ENCODE measurements at places on chromosomes 16 and 17. TPM values are rescaled to one million over a fixed set of nuclear protein-coding genes. Genes with fewer than 3 reads are reported as not detected.

GRCh38 chr16:11742093-11742535 lies 543 bp downstream of the TXNDC11 start:
- DNase-seq: no peak
- H3K27me3 ChIP-seq: no peaks in the 10 kb centered on the region
- H3K4me3 ChIP-seq: peak overlapping the region; percentile 97
- H3K36me3 ChIP-seq: peaks cover 5% of the 10 kb centered on the region
- peaks cover 56% of the 10 kb centered on the region for H3K4me1 ChIP-seq

- no peaks in the 10 kb centered on the region for H3K36me3 ChIP-seq
- H3K27me3 ChIP-seq: no peaks in the 10 kb centered on the region
- H3K4me3 ChIP-seq: no peak overlapping the region
- no peaks in the 10 kb centered on the region for H3K4me1 ChIP-seq
Measured at GRCh38 chr16:24471561-24472350, 67.6 kb upstream of the RBBP6 start.

DNA sequence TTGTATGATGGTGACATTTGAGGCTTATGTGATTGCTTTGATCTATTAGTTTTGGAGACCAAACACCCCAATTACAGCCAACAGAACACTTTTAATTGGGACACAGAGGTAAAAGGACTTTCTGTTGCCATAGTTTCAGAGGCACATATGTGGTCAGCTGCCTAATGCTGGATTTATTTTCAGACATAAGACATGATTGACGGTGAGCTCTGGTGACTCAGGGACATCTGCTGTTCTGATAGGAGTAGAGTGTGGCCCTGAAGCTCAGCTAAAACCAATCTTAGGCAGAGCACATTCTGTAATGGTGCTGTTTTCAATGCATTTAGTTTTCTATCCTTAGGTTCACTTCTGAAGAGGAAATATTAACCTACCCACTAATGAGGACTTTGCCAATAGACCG lies 247.1 kb downstream of the UTP18 start:
- no peaks in the 10 kb centered on the region for H3K27me3 ChIP-seq
- H3K4me1 ChIP-seq: no peaks in the 10 kb centered on the region
- H3K27ac ChIP-seq: no peak overlapping the region
- no peak overlapping the region for H3K4me3 ChIP-seq
- H3K36me3 ChIP-seq: no peaks in the 10 kb centered on the region

- H3K27me3 ChIP-seq: no peaks in the 10 kb centered on the region
- DNase-seq: no peak
- no peaks in the 10 kb centered on the region for H3K36me3 ChIP-seq
- H3K4me3 ChIP-seq: no peak overlapping the region
- no peak overlapping the region for H3K27ac ChIP-seq
Measured at GRCh38 chr16:35185366-35186044, 1726.1 kb downstream of the TP53TG3F start.

DNA sequence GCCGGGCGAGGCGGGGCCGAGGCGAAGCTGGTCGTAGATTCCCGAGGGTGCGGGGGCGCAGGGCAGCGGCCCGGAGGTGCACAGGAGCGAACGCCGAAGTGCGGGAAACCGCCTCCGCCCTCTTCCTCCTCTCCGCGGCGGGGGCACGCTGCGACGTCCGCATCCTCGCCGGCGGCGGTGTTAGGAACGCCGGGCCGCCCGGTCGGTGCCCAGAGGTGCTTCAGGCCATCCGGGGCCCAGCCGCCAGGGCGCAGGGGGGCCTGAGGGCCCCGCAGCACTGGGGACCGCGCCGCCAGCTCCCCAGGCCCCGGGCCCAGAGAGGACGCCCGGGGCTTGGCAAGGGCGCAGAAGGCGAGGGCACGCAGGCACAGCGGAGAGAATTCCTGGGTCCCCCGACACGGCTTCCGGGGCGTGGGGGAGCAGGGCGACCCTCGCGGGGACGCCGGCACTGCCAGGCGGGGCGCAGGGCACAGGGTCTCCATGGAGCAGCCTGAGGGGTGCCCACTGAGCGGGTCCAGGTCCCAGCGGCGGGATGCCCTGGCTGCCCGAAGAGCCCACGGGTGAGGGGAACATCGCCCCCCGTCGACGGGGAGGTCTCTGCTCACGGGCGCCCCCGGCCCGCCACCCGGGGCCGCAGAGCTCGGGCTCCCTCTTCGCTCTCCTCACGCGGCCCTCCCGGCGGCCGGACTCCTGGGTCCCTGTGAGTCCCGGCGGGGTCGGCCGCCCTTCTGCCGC lies 576 bp downstream of the EPOP start:
- no peaks in the 10 kb centered on the region for H3K36me3 ChIP-seq
- peaks cover 44% of the 10 kb centered on the region for H3K4me1 ChIP-seq
- H3K27ac ChIP-seq: no peak overlapping the region
- H3K4me3 ChIP-seq: peak overlapping the region; percentile 64

DNA sequence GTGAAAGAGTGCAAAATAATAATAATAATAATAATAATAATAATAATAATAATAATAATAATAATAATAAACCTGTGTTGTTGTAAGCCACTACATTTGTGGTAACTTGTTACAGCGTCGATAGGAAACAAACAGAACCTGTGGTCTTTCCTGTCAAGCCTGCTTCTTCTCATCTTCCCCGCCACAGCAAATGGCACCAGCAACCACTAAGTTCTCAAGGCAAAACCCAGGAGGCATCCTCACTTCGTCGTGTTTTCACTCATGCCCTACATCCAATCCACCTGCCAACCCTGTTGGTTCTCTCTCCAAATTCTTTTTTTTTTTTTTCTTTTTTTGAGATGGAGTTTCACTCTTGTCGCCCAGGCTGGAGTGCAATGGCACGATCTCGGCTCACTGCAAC lies 34.2 kb downstream of the ITGAE start:
- no peak overlapping the region for H3K27ac ChIP-seq
- H3K36me3 ChIP-seq: no peaks in the 10 kb centered on the region
- H3K4me1 ChIP-seq: no peaks in the 10 kb centered on the region
- no peak for DNase-seq
- H3K27me3 ChIP-seq: no peaks in the 10 kb centered on the region

DNA sequence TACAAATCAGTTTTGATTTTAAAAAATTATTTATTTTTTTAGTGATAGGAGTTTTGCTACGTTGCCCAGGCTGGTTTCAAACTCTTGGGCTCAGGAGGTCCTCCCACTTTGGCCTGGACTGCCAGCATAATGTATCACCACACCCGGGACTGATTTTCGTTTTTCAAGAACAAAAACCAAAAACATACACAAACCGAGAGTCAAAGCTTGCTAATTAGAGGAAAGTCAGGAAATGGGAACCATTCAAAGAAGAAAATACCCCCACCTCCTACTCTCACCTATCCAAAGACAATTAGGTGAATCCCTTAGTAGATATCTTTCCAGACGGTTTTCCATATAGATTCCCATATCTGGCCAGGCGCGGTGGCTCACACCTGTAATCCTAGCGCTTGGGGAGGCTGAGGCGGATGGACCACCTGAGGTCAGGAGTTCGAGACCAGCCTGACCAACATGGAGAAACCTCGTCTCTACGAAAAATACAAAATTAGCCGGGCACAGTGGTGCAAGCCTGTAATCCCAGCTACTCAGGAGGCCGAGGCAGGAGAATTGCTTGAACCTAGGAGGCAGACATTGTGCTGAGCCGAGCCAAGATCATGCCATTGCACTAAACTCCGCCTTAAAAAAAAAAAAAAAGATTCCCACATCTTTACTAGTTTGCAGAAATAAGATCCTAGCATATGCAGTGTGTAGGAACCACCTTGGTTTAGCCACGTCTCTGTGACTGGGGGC lies 883 bp upstream of the SPN start:
- peak overlapping the region; percentile 65 for H3K27ac ChIP-seq
- no peak for DNase-seq
- peak overlapping the region; percentile 41 for H3K4me3 ChIP-seq
- peaks cover 17% of the 10 kb centered on the region for H3K27me3 ChIP-seq

DNA sequence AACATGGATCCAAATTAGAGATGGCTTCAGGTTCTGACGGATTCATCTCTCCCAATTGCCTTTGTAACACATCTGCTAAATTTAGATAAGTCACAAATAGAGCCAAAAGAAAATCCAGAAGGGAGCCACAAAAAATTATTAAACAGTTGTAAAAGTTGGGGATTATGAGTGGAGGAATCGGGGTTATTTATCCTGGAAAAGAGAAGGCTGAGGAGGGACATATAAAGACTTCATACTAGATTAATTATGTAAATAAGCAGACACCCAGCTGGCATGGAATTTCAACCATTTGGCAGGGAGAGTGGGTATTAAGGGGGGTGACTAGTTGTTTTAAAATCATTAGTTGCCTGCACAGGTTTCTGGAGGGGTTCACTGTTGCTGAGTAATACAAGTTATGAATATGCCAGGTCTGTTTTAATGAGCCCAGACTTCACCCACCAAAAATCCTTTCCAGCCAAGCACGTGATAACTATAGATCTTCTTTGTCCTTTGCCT lies 89.6 kb downstream of the CDH13 start:
- no peak overlapping the region for H3K27ac ChIP-seq
- H3K27me3 ChIP-seq: peaks cover 15% of the 10 kb centered on the region
- no peak overlapping the region for H3K4me3 ChIP-seq

DNA sequence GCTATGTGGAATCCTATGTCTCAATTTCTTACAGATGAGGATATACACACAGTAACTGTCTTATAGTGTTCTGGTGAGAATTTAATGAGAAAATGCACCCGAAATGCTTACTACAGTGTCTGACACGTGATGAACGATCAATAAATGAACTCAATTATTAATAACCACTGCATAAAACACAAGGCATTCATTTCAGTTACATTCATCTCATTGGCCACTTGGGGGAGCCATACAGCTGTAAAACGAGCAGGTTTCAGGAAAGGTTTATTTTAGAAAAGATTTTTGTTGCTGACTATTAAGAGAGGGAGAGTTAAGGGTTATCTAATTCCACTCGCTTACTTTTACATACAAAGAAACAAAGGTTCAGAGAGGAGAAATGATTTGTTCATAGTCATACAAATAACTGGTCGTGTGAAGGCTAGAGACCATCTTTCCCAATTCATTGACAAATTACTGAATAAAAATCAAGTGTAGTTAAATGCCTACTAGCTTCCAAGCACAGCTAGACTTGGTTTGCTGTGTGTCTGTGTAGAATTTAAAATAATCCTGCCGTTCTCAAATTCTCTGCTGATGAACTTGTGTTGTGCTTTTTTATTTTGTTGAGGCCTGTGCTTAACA lies 160.1 kb downstream of the MAP2K4 start:
- H3K27ac ChIP-seq: no peak overlapping the region
- no peak overlapping the region for H3K4me3 ChIP-seq
- no peaks in the 10 kb centered on the region for H3K27me3 ChIP-seq
- H3K36me3 ChIP-seq: no peaks in the 10 kb centered on the region
- no peaks in the 10 kb centered on the region for H3K4me1 ChIP-seq
- DNase-seq: peak; percentile 86

- peak; percentile 52 for DNase-seq
- no peak overlapping the region for H3K27ac ChIP-seq
- no peaks in the 10 kb centered on the region for H3K27me3 ChIP-seq
- no peaks in the 10 kb centered on the region for H3K36me3 ChIP-seq
Measured at GRCh38 chr17:20008242-20009051, 712 bp upstream of the SPECC1 start.

DNA sequence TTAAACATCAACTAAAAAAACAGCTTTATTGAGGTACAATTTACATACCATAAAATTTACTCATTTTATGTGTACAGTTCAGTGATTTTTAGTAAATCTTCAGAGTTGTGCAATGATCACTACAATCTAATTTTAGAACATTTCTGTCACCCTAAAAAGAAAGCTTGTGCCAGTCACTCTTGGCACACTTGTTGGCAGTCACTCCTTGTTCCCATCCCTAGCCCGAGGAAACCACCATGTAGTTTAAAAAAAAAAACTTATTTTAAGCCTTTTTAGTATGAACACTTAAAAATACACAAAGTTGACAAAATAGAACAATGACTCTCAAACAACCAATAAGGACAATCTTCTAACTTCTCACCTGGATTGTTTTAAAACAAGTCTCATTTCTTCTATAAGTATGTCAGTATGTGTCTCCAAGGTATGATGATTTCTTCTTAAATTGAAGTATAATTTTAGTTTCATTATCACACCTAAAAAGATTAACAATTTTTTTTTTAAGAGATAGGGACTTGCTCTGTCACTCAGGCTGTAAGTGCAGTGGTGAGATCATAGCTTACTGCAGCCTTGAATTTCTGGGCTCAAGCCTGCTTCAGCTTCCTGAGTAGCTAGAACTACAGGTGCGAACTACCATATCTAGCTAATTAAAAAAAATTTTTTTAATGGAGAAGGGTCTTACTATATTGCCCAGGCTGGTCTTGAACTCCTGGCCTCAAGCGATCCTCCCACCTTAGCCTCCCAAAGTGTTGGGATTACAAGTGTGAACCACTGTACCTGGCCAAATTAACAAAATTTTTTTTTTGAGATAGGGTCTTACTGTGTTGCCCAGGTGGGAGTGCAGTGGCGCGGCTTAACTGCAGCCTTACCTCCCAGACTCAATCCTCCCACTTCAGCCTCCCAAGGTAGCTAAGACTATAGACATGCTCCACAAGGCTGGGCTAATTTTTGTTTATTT lies 53.2 kb downstream of the PPM1E start:
- no peak overlapping the region for H3K27ac ChIP-seq
- DNase-seq: no peak
- no peak overlapping the region for H3K4me3 ChIP-seq
- no peaks in the 10 kb centered on the region for H3K4me1 ChIP-seq

DNA sequence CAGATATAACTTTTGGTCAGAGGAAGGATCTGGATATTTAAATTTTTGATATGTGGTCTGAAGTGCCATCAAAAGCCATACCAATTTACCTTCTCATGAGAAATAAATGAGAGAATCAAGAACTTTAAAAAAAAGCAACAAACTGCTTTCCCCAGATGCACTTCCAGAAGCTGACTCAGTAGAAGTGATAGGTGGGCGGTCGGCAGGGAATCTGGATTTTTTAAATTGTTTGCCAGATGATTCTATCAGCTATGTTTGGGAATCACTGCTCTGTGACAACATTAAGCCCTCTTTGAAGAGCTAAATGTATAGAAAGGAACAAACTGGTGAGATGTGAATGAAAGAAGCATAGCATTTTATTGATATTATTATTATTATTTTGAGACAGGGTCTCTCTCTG lies 19.2 kb downstream of the CDH3 start:
- DNase-seq: no peak
- H3K4me1 ChIP-seq: no peaks in the 10 kb centered on the region
- no peak overlapping the region for H3K27ac ChIP-seq
- no peak overlapping the region for H3K4me3 ChIP-seq

GRCh38 chr16:2270588-2271470 lies 2.9 kb upstream of the RNPS1 start:
- peaks cover 28% of the 10 kb centered on the region for H3K4me1 ChIP-seq
- H3K27me3 ChIP-seq: no peaks in the 10 kb centered on the region
- no peaks in the 10 kb centered on the region for H3K36me3 ChIP-seq

- H3K4me3 ChIP-seq: no peak overlapping the region
- no peaks in the 10 kb centered on the region for H3K36me3 ChIP-seq
- no peaks in the 10 kb centered on the region for H3K4me1 ChIP-seq
- H3K27me3 ChIP-seq: no peaks in the 10 kb centered on the region
- DNase-seq: no peak
- H3K27ac ChIP-seq: no peak overlapping the region
Measured at GRCh38 chr17:5913641-5914040, 156.5 kb upstream of the WSCD1 start.

- H3K27me3 ChIP-seq: no peaks in the 10 kb centered on the region
- H3K4me3 ChIP-seq: no peak overlapping the region
- no peak for DNase-seq
Measured at GRCh38 chr16:29686740-29687332, 7.9 kb downstream of the QPRT start.

The PIRT gene
- 2.6 TPM for total RNA-seq

The KRT36 gene
- total RNA-seq: not detected

The GAST gene
- not detected for total RNA-seq

The TNFRSF17 gene
- not detected for total RNA-seq

The CDK5R1 gene
- total RNA-seq: 2.2 TPM

The NPIPA5 gene
- 20.6 TPM for total RNA-seq

The CCDC40 gene
- 4.0 TPM for total RNA-seq
